ENCODE measurements at places on chromosomes 5 and 9. TPM values are rescaled to one million over a fixed set of nuclear protein-coding genes. Genes with fewer than 3 reads are reported as not detected.

- no peaks in the 10 kb centered on the region for H3K4me1 ChIP-seq
- no peak for DNase-seq
- H3K27me3 ChIP-seq: peaks cover 2% of the 10 kb centered on the region
- no peak overlapping the region for H3K4me3 ChIP-seq
These were observed 10.6 kb upstream of the PPP1R26 start for GRCh38 chr9:135468854-135469521.

DNA sequence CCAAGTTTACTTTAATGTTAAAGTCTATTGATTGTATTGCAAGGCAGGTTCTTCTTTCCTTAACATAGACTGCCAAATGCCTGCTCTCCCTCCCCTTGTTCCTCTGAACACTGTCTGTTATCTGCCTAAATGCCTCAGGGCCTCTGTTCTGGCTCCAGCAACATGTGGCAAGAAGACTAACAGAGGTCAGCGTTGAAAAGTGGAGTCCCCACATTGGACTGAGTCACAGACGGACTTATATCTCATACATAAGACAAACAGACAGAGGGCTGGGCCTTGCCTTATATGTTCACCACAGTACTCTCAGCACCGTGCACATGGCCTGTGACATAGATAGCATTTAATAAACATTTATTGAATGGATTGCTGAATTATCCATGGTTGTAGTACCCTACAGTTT lies 91.4 kb downstream of the TSSK1B start:
- H3K27ac ChIP-seq: no peak overlapping the region
- no peak for DNase-seq
- no peaks in the 10 kb centered on the region for H3K4me1 ChIP-seq
- H3K27me3 ChIP-seq: no peaks in the 10 kb centered on the region

- H3K4me3 ChIP-seq: no peak overlapping the region
- no peak overlapping the region for H3K27ac ChIP-seq
- H3K36me3 ChIP-seq: no peaks in the 10 kb centered on the region
- H3K27me3 ChIP-seq: peaks cover 9% of the 10 kb centered on the region
- peaks cover 22% of the 10 kb centered on the region for H3K4me1 ChIP-seq
- no peak for DNase-seq
These were observed 129.2 kb downstream of the HSD17B3 start for GRCh38 chr9:96172797-96173196.

- H3K4me1 ChIP-seq: peaks cover 20% of the 10 kb centered on the region
- H3K27me3 ChIP-seq: no peaks in the 10 kb centered on the region
- no peak overlapping the region for H3K4me3 ChIP-seq
- H3K36me3 ChIP-seq: no peaks in the 10 kb centered on the region
These were observed 52.3 kb upstream of the IFNK start for GRCh38 chr9:27471789-27472188.

DNA sequence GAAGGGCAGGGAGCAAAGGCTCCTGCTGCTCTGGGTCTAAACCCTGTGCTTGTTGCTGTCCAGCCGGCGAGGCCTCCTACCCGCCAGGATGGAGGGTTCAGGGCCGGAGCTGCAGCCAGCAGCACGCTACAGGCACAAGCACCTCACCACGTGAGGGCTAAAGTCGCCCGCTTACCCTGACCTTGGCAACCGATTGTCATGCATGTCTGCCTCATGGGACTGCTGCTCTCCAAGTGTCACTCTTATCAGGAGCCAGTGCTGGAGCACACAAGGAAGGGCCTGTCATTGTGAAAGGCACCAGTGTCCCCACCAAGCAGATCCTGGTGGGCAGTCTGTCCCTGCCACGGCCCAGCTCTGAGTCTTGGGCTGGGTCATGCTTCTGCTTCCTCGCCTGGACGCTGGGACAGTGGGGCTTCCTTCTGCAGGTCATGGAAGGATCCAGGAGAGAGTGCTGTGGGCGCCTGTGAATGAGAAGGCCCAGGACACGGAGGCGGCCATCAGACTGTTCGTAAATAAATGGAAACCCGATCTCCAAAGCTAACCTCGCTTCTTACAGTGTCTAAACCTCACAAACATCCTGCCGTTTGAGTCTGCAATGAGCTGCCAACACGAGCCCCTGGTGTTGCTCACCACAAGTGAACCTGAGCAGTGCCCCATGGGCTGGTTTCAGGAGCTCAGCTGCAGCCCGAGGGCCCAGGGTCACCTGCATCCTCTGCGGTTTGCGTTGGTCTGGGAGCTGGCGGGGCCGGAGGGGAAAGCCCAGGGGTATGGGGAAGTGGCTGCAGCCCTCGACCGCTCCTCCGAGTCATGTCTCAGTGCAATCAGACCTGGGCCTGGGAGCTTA lies 58.2 kb upstream of the RXRA start:
- H3K27ac ChIP-seq: no peak overlapping the region
- no peaks in the 10 kb centered on the region for H3K36me3 ChIP-seq
- DNase-seq: no peak
- H3K4me3 ChIP-seq: no peak overlapping the region

Gene AIF1L
- total RNA-seq: 47.7 TPM

Gene SGCD
- 30.6 TPM for total RNA-seq

Gene PDE6A
- 0.44 TPM for total RNA-seq

Gene LARP1
- 59.0 TPM for total RNA-seq

Gene OLFML2A
- 66.0 TPM for total RNA-seq
